Activated CD8-positive, alpha-beta memory T cell treated with anti-CD3 and anti-CD28 coated beads for 1 hour (primary cell): ENCODE measurements at places on chromosomes 16 and 17.

DNA sequence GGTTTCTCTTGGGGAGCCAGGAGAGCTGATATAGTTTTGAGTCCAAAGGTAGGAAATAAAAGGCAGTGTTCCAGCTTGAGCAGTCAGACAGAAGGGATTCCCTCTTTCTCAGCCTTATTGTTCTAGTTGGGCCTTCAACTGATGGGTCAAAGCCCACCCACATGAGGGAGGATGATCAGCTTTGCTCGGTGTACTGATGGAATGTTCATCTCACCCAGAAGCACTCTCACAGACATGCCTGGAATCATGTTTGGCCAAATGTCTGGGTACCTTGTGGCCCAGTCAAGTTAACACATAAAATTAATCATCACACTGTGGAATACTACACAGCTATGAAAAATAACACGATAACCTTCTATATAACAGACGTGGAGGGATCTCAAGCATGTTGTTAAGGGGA lies 23.1 kb upstream of the KCNG4 start:
- no peak for DNase-seq

DNA sequence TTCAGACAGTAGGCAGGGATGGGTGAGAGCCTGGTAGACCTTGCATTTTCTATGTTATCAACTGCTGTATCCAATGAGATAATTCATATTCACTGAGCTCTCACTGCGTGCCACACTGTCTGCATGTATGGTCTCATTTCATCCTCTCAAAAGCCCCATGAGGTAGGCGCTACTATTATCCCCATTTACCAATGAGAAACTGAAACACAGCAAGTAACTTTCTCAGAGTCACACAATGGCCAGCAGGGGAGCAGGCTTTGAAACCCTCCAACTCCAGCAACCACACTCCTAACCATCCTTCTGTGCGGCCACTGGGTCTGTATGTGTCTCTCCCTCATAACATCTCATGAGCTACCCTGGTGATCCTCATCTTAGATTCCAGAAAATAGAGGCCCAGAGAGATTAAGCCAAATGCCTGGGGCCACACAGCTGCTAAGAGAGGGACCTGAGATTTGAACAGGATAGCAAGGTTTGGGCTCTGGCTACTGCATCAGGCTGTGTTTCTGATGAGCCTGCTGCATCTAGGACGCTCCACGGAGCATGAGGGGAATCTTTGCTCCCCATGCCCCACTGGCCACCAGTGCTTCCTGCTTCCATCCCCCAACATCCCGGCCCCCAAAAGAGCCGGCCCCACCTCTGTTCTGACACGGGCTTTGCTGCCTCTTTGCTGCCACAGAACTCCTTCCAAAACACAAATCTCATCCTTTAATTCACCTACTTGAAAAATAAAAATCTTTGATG lies 3.2 kb downstream of the CCR7 start:
- no peak for DNase-seq

- DNase-seq: no peak
Measured at GRCh38 chr16:381012-381788, 578 bp downstream of the PGAP6 start.

- DNase-seq: no peak
Measured at GRCh38 chr17:44906763-44907728, 7.8 kb upstream of the EFTUD2 start.

DNA sequence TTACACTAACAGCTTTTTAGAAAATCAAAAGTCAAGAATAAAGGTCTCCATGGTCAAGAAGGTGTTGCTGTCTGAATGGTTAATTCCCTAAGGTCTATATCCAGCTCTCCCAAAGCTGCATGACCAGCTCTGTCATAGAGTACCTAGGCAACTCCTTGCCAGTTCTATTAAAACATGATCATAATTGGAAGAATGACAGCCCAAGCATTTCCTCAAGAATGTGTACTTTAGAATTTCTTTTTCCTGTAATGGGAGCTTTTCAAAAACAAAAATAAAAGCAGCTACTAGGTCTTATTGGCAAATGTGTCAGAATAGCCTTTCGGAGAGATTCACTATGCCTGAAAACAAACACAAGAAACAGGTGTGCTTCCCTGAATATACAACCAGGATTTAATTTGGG lies 7.9 kb downstream of the SPOP start:
- no peak for DNase-seq

- DNase-seq: peak; percentile 78
Measured at GRCh38 chr17:29617481-29618271, 5.0 kb downstream of the CORO6 start.

DNA sequence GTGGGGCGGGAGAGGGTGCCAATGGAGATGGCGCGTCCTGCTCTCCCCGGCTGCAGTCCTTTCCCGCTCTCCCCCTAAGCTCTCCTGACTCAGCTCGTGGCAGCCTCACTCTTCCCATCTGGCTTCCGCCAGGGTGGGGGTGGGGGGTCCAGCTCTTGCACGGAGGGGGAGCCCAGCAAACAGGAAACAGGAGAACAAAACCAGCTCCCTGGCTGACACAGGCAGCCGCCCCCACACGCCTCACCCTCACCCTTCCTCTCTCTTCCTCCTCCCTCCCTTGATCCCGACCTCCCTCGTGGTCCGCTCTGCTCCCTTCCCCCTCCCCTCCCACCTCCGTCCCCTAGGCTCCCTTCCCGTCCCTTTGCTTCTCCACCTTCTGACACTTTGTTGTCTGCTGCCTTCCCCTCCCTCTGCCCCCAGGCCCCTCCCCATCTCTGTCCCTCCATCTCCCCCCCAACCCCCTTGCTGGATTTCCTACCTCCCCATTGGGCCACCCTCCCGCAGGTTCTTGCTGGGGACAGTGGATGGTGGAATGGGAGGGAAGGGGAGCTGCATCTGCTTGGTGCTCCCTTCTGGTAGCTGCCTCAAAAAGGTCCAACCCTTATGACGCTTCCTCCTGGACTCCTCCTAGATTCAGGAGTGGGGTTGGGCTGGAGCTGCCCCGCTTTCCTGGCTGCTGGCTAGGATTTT lies 23.7 kb downstream of the ARHGAP23 start:
- DNase-seq: no peak

DNA sequence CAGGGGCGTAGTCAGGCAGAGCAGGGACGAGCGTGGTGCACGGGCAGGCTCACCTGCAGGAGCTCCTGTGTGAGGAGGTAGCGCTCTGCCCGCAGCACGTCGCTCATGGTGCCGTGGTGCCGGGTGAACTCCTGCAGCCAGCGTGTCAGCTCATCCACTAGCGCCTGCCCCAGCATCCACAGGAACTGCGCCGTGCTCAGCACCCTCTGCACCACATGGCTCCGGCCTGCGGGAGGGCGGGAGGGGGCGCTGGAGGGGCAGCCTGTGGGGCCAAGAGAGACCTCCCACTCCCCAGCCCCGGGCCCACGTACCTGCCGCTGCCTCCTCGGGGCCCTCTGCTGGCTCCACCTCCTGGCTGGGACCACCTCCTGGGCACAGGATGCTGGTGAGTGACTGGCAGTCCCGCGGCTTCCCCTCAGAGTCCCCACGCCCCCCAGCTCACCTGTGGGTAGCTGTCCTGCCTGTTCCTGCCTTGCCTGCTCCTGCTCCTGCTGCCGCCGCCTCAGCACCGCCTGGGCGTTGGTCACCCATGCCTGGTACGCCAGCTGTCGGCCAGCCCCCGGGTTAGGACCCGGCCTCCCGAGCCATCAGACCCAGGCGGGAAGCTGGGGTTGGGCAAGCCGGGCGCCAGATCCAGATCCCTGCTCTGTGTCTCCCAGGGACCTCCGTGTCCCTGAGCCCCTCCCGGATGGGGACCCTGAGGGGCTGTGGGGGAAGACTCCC lies 16.6 kb downstream of the CTU2 start:
- DNase-seq: no peak

DNA sequence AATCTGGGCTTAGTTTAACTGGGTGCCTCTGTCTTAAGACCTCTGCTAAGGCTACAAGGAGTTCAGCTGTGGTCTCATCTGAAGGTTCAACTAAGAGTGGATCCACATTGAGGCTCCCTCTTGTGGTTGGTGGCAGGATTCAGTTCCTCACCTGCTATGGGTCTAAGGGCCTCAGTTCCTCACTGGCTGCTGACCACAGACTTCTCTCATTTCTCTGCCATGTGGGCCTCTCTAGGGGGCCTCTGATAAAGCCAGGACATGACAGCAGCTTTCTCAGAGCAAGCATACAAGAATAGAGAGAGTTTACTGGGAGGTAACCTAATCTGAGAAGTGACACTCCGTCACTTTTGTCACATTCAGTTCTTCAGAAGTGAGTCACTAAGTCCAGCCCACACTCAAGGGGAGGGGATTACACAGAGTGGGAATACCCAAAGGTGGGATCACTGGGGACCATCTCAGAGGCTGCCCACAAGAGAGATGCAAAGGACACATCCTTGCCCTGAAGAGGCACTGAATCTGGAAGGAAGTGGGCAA lies 19.2 kb upstream of the ABAT start:
- no peak for DNase-seq

GRCh38 chr16:89360760-89361435 lies 129.5 kb downstream of the ANKRD11 start:
- DNase-seq: peak; percentile 57

DNA sequence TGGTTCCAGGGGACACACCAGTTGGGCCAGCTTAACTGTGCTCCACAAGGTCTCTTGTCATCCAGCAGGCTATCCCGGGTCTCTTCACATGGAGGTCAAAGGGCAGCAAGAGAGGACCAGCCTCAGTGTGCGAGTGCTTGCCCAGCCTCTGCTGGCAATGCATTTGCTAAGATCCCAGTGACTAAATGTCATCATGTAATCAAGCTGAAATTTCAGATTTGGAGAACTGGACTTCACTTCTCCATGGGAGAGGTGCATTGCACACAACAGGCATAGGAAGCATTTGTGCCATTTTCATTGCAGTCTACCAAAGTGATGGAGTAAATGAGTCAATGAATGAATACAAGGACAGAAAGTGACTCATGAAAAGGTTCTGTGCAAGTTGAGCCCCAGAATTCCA lies 51.2 kb upstream of the KDM8 start:
- DNase-seq: no peak

DNA sequence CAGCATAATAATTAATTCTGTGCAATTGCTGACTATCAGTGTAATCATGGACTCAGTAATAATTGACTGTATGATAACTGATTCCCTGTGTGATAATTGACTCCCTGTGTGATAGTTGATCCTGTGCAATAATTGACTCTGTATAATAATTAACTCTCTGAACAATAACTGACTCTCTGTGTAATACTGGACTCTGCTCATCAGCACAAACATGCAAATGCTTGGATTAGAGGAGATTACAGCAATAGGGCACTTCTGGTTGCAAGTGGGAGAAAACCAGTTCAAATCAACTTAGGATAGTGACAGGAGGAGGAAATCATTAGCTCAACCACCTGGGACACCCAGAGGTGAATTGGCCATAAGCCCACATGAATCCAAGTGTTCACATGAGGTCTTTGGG lies 582.1 kb downstream of the RBFOX1 start:
- DNase-seq: no peak

DNA sequence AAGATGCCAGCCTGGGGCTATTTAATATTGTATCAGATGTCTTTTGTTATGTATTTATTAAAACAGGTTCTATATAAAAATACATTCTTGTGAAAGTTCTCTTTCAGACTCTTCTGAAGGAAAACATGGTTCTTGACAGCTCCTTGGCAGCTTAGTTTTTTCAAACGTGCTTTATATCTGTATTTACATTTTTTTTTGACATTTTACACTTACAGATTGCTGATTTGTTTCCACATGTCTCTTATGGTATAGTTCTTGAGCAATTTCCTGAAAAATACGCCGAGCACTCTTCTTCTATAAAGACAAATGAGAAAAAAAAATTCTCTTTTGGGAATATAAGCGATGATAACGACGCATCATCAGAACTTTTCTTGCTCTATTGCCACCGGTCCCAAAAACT lies 9.5 kb downstream of the IGSF6 start:
- DNase-seq: no peak

- no peak for DNase-seq
Measured at GRCh38 chr16:49446805-49447204, 73.2 kb downstream of the C16orf78 start.

DNA sequence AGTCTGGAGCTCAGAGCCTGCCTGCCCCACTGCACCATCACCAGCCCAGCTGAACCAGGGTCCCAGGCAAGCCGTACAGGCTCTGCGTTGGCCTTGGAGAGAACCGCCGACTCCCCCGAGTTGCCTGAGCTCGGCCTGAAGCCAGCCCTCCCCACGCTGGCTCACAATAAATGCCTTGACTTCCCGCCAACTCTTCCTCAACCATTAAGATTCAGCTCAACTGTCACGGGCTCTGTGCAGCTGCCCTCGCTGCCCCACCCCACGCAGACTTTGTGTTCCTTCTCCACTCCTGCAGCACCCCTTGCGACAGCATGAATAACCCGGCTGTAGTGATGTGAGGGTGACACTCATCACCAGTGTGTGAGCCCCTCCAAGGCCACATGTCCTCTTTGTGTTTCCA lies 4.8 kb upstream of the QPRT start:
- no peak for DNase-seq

DNA sequence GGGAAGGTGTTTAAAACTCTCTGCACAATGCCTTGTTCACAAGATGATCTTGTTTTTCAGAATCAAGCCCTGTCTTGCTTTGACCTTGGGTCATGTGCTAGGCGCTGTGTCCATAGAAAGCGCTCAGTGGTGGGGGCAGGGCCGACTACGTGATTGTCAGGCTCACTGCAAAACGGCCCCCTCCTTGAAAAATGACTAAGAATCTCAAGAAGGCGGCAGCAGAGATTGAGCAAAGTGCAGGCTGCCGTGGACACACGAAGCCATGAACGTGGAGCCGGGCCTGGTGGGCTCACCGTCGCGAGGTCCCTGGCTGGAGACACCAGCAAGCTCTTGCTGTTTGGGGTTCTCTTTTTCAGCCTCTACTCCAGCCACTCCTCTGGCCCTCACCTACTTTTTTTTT lies 10.2 kb downstream of the ATP2C2 start:
- DNase-seq: no peak

GRCh38 chr17:5838661-5839300 lies 231.4 kb upstream of the WSCD1 start:
- no peak for DNase-seq

- DNase-seq: no peak
Measured at GRCh38 chr17:75262112-75262606, 480 bp downstream of the MRPS7 start.

DNA sequence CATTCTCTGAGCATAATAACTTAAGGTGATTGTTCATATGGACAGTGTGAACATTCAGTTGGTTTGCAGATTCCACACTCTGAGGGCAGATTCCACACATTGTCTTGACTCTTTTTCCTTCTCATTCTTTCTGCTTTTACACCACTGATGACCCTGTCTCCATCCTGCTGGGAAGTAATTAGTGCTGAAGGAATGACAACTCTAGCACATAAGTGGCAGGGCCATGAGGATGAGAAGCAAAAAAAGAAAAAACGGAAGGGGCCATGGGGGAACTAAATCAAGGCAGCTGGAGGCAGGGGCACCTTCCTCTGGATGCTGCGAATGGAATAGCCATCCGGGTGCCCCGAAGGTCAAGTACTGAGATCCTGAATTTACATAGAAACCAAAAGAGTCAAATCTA lies 944.0 kb downstream of the KCNJ2 start:
- DNase-seq: no peak

- no peak for DNase-seq
Measured at GRCh38 chr16:86428729-86429517, 81.4 kb upstream of the FOXF1 start.

- DNase-seq: no peak
Measured at GRCh38 chr17:45261577-45262515, at the start of gene SPATA32. SPATA32 (minus strand) TSS chr17:45262094; CDS start chr17:45262016, 78 bp downstream.
